ENCODE measurements at places on chromosomes 1 and 21.

DNA sequence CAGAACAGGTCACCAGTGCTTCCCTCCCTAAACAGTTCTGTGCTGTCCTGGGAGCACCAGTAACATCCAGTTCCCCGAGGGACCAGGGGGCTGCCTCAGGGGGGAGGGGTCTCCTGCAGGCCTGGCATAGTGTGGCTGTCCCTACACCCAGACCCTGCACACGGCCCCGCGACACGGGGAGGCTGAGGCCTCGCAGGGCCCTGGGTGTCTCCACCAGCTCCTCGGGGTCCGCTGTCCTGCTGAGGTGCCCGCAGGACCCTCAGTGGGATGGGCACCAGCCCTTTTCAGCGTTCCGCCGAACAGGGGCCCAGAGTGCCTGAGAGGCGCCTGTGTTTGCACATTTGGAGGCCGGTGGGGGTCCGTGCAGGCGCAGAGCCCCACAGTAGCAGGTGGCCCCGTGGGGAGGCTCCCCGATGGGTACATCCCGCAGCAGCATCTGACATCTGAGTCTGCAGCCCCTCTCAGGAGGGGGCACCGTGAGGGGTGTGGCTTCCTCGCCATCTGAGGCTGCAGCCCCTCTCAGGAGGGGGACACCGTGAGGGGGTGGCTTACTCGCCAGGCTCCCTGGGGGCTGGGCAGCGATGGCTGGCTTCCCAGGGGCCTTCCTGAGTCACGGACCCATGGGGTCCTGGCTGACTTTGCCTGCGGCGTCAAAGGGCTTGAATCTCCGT is 18.5 kb upstream of the C1orf159 start:
- DNase-seq = no peak

- no peak for DNase-seq
These were observed 15.3 kb downstream of the NOC2L start for GRCh38 chr1:943545-944340.

- no peak for DNase-seq
These were observed 15.8 kb downstream of the MAPKAPK2 start for GRCh38 chr1:206700445-206701036.

- DNase-seq = no peak
These were observed 48.0 kb downstream of the ACTN2 start for GRCh38 chr1:236734141-236734765.

Data from CD4-positive, alpha-beta T cell treated with Interleukin-17A for 1 hour (primary cell).